ENCODE measurements at places on chromosomes 1 and 21.

DNA sequence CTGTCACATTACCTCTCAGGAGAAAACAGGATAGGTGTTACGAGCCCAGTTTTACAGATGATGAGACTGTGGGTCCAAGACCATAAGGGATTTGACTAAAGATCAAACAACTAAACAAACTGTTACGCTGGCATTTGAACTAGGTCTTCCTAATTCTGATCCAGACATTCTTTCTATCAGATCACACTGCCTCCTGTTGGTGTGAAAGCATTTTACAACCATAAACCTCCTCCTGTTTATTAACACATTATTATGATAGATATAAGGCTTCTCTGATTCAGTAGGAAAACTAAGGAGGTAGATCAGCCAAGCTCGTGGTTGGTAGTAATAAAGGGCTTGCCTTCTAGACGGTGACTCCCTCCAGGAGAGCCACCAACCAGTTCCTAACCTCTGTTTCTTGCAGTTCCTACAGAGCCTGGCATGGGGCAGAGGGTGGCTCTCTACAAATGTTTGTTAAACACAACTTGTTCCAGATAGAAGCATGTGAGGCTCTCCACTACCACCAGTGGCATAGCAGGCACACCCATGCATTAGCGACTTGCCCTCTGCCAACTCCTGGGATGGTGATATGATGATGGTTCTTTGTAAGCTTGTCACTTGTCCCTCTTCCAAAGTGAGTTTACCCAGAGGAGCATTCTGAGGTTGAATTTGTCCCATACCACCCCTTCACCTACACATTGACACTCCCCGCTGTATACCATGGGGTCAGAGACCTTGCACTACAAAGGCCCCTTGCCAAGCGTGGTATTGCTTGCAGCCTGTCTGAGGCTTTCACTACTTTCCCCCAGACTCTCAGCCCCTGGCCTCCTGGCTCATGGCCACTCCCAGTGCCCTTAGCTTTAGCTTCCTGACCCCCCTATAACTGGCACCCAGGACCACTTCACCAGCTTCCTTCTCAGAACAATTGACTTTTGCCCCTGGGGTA lies 96.4 kb upstream of the HOOK1 start:
- DNase-seq = no peak

DNA sequence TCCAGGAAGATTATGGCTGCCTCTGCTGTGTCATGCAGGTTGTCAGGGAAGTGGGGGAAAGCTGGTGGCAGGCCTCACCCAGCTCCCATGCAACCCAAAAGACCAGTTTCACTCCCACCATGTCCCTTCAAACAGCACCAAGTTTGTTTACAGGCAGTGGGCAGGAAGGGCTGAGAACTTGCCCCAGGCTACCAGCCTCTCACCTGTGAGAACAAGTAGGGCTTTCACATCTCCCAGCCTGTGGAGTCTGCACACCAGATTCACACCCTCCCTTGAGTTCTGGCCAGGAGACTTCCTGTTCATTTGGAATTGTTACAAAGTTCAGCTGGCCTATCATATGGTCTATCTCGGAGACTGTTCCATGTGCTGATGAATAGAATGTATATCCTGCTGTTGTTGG lies 27.8 kb downstream of the RPAP2 start:
- no peak for DNase-seq

GRCh38 chr1:8702472-8702849 lies 115.0 kb downstream of the RERE start:
- DNase-seq = no peak

DNA sequence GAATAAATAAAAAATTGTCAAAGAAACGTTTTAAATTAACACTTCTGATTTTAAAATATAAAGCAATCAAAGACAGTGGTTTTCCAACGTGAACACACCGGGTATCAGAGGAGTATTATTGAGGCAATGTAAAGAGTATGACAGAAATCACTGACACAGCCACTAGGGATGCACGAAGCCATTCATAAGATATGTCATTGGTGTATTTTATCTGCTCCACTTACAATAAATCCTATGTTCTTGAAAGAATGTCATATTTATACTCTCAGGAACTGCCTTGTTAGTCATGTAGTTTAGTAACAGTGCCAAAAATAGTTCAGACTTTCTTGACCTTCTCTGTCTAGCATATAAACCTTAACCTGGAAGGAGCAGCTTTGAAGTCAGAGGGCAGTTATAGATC lies 835.0 kb upstream of the NCAM2 start:
- DNase-seq = no peak

- DNase-seq = no peak
These were observed 6.1 kb downstream of the CERS2 start for GRCh38 chr1:150968491-150968890.

- no peak for DNase-seq
These were observed 146.4 kb upstream of the GALNT2 start for GRCh38 chr1:229920683-229921082.

- DNase-seq = peak; percentile 48
These were observed 131.0 kb downstream of the TGFBR3 start for GRCh38 chr1:91754816-91755580.

- DNase-seq = no peak
These were observed 1.9 kb downstream of the TNFAIP8L2 start for GRCh38 chr1:151158326-151158725.

DNA sequence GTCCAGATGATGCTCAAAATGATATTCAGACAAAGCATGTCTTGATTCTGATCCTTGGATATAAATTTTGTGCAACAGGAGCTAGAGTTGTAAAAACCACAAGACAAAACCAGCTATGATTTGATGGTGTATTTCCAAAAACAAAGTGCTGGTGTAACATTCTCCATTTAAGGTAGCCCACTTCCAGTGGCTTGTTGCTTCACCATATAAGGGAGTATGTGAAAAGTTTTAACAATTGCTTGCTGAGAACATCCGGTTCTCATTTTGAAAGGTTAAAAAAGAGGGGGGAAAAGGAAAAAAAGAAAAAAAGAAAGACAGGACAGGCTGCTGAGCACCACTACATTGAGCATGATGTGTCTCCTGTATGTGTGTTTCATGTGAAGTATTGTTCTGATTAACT lies 123.6 kb downstream of the MACF1 start:
- DNase-seq = no peak

- DNase-seq = peak; percentile 69
These were observed 36.3 kb upstream of the IL10 start for GRCh38 chr1:206808615-206809014.

DNA sequence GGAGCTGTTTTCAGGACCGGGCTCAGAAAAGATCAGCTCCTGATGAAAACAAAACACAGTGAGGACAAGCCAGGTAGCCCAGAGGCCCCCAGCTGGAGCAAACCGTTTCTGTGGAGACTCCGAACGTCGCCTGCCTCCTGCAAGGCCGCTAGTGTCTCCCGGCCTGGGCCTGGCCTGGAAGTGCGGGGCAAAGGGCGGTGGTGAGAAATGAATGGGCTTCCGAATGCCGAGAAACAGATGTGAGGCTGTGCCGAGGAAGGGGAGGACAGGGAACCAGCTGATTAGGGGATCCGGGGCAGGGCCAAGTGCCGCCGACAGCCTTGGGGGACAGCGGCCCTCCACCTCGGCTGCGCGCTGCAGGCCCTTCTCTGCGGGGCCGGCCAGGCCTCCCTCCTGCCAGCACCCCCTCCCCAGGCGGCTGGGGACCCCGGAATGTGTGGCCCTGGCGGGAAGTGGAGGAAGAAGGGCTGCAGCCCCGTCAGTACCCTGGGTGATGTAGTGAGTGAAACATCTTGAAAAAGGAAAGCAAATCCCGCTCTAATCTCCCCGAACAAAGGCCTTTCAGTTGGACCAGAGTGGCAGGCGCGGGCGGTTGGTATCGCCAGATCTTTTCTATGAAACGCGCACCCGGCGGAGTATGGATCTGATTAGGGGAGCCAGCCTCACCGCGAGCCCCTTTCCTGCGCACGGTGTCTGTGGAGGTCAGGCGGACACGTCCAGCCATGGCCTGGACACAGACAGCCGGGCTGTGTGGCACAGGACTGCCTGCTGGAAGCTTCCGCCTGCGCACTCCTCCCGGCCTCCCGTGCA lies 52.6 kb downstream of the PRDM16 start:
- no peak for DNase-seq

DNA sequence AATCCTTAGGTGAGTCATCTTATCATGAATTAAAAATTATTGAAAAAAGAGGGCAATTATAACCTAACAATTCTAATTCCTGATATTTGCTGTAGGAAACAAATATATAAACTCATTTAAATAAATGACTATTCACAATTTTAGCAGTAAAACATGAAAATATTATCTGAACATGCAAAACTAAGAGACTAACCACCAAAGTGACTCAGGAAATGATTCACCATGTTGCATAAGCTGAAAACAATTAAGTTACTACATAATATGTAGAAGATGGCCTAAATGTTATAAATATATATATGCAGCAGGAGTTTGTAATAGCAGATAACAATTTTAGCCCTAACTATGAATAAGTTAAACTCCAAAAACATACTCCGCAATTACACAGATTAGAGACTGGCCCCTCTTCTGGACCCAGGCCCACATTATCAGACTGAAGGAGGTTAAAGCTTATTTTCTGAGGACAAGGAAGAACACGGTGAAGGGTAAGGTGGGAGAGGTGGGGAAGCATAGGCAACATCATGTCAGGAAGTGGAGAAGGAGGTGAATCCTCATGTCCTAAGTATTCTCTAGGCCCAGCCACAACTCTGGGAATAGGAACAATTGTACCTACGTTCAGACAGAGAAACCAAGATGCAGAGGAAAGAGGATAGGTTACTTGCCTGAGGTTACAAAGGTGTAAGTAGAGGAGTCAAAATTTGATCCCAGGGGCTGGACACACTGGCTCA lies 15.6 kb upstream of the AIM2 start:
- peak; percentile 78 for DNase-seq

DNA sequence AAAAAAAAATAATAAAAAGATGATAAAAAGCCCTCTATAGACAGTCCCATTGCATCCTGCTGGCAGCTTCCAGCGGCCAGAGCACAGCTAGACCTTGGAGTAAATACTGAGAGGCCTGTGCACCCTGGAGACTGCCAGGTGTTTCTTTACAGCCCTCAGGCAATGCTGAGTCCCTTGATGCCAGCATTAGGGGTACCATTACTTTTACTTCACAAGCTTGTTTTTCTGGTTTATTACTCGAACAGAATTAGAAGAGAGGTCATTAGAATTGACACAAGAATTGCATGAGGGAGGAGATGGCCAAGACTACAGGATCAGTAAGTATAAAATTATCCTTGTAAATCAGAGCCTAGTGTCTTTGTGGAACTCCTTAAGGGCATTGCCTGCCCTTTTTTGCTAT lies 43.6 kb downstream of the AKNAD1 start:
- no peak for DNase-seq

DNA sequence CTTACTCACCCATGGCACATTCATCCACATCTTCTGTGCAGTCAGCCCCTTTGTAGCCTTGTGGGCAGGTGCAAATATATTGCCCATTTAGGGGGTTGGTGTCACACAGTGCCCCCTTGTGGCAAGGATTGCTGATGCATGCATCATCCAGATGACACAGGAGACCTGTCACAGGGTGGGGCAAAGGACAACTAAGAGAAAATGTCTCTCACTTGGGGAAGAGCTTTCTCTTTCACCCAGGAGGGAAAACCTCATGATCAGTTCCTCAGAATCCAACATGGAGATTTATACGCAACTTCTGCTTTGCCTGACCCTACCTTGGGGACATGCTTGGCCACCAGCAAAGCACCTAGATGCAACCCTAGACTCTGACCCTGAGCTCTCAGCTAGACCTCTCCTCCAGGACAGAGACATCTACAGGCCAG lies 71.8 kb upstream of the ADAM30 start:
- DNase-seq = peak; percentile 35

DNA sequence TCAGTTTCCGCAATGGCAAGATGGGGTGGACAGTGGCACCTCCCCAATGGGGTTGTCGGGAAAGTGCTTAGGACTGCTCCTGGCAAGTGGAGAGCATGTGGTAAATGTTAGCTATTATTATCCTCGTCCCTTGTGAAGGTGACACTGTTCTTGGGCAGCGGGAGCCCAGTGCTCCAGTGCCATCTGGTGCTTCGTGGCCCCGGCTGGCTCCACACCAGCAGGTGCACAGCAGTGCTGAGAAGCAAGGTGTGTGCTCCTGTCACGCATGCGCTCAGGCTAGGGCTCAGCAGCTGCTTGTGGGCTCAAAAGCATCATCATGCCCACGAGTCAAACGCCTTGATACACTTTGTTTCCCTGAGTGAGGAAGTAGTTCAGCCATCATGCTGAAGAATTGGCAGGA lies 24.9 kb upstream of the KCNC4 start:
- DNase-seq = no peak

DNA sequence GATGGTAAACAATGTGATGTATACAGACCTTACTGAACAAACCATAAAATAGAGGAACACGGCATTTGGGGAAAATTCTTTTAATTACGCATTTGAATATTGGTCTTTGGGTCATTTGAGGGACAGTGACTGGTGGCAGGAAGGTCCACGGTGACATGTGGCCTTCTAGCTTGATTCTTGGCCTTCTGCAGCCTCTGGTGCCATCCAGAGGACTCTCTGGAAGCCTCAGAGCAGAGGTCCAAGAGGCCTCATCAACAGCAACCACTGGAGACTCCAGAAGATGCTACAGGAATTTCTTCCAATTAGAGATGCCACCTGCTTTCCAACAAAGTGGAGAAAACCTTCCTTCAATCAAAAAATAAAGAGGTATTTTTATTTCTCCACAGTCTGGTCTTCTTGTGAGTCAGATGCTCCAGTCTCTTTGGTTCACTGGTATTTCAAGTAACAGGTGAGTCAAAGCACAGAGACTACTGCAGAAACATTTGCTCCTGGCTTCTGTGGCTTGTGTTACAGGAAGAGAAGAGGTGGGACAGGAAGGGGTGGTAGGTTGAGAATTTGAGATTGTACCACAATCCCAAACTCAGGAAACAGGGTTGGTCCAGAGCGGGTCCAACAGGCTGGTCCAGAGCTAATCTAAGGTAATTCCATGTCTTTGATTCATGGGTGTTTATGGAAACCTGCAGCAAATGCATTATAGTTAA lies 2.7 kb upstream of the F5 start:
- DNase-seq = no peak

- no peak for DNase-seq
These were observed 19.5 kb upstream of the ZFYVE9 start for GRCh38 chr1:52122384-52122783.

DNA sequence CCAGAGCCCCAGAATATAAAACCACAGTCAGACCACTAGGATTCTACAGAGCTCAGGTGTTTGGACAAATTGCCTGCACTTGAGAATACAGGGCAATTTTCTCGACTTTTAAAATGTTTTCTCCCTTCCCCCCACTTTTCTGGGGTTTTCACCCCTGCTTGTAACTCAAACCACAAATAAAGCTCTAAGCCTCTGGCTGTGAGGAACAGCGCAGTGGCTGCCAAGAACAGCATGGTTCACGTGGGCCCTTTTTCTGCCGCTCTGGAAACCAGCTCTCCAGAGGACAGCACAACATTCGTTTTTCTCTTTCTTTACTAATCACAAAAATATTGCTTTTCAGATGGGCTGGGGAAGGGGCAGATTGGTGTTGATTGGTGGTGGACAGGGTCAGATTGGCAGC lies 102.2 kb upstream of the JUN start:
- DNase-seq = peak; percentile 86

DNA sequence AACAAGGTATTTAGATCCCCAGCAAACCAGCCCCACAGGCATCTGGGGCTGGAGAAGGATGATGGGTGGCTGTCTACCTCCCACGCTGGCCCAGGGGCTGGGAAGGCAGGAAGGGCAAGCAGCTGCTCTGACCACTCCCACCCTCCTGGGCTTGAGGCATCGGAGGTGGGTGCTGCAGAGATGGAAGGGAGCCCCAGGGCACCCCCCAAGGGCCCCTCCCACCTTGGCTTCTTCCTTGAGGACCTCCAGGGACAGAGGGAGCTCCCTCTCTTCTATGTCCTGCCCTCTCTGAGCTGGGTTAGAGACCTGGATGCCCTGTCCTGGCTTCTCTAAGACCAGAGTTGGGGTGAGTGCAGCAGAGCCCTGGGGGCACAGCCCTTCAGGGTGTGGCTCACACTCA lies 3.1 kb downstream of the CD52 start:
- no peak for DNase-seq

- no peak for DNase-seq
These were observed 65.6 kb upstream of the SCCPDH start for GRCh38 chr1:246658567-246658966.

Measured in choroid plexus epithelial cell (primary cell).